Right ventricle myocardium superior (tissue), 1 donor: ENCODE measurements at places on chromosomes 5 and 9.

DNA sequence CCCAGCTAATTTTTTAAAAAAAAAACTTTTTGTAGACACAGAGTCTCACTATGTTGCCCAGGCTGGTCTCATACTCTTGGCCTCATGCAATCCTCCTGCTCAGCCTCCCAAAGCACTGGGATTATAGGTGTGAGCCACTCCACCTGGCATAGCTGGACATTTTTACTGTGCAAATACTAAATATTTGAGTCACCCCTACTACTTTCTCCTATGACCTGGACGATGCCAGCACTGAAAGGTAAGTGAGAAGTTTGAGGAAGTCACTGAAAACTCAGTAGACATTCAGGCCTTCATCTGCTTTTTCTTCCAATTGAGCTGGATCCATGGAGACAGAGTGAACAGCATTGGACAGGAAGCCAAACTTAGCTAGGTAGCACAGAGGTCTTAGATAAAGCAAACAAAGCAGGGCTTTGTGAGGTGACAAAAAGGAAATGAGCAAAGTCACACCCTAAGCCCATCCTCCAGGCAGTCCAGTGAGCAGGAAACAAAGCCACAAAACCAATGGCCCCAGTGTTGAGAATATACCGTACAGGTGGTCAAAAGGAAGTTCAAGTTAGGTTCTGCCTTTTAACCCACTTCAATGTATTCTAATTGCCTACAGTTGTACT lies 192.6 kb upstream of the RASA1 start:
- DNase-seq: no peak

DNA sequence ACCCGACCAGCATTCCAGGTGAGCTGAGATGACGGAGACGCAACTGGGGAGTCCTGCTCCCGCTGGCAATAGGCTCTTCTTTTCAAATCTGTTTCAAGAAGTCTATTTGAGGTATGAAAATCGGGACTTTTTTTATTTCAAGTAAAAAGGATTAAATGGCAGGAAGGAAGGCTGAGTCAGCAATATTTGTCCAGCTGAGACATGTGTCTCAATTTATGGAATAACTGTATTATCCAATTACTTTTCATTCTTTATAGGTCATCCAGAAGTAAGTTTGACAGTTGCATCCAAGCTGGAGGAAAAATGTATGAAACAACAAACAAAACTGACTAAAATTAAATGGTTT lies 221.1 kb downstream of the NR2F1-AS1 start:
- no peak for DNase-seq

GRCh38 chr5:125928663-125929062 lies 494.5 kb upstream of the GRAMD2B start:
- no peak for DNase-seq

DNA sequence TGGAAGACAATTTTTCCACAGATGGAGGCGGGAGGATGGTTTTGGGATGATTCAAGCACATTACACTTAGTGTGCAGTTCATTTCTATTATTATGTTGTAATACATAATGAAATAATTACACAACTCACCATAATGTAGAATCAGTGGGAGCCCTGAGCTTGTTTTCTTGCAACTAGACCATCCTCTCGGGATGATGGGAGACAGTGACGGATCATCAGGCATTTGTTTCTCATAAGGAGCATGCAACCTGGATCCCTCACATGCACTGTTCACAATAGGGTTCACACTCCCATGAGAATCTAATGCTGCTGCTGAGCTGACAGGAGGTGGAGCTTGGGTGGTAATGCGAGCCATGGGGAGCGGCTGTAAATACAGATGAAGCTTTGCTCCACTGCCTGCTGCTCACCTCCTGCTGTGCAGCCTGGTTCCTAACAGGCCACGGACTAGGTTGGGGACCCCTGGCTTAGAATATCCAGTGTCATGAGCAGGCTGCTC lies 1.6 kb downstream of the STKLD1 start:
- DNase-seq: no peak

- DNase-seq: no peak
These were observed 160.0 kb upstream of the GNA14 start for GRCh38 chr9:77807846-77808750.

- DNase-seq: peak; percentile 57
These were observed 19.2 kb upstream of the NANS start for GRCh38 chr9:98037357-98037756.

DNA sequence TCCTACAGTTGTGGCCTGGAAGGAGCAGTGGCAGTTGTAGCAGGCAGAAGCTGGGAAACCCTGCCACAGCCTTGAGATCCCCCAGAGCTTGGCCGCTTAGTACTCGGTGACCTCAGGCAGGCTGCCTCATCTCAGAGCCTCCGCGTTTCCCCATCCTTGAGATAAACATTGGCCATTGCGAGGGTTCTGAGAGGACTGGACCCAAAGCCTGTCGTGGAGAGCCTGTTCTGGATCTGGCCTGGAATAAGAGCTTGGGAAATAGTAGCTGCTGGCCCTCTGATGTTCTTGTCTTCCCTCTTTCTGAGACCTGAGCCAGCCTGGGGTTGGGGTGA lies 1.3 kb downstream of the MIGA2 start:
- DNase-seq: peak; percentile 63

GRCh38 chr5:142748568-142749249 lies 21.5 kb upstream of the ARHGAP26 start:
- DNase-seq: peak; percentile 52

DNA sequence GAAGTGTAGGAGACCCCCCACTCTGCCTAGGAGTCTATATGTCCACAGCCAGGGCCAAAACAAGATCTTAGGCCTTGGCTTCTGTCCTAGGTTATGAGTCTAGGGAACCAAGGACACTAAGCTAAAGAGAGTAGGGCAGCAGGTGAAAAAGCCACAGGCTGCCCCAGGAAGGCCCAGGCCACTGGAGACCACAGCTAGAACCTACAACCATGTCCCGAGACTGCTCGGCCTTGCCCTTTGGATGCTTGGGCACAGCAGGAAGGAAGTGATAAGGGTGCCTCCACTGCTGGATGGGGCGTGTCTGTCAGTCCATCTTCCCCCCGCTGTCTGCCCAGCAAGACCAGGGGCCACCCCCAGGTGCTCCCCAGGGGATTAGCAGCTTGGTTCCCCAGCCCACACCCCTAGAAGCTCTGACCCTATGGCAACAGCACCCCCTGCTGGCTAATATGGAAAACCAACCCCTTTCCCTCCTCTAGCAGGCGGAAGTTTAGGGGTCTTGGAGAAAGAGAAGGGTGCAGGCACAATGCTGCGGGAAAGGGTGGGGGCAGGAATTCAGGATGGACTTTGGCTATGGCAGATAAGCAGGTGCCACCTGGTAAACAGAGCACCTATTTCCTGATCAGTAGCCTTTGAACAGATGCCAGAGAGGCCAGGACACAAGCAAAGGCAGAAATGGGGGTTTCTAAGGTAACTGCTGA lies 10.5 kb upstream of the IRF1 start:
- peak; percentile 64 for DNase-seq

DNA sequence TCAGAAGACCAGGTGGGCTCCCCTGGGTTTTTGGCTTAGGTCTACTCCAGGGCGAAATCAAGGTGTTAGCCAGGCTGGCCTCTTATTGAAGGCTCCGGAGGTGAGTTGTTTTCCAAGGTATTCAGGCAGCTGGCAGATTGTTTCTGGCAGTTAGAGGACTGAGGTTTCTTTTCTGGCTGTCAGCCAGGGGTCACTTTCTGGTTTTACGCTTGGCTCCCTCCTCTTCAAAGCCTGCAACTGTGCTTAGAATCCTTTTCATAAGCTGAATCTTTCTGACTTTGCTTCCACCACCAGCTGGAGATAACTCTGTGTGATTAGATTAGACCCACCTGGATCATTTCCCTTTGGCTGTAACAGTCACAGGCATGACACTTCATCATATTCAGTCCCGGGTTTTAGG lies 24.6 kb downstream of the RFK start:
- DNase-seq: no peak

- DNase-seq: no peak
These were observed 290.5 kb downstream of the ANXA1 start for GRCh38 chr9:73441890-73442818.

DNA sequence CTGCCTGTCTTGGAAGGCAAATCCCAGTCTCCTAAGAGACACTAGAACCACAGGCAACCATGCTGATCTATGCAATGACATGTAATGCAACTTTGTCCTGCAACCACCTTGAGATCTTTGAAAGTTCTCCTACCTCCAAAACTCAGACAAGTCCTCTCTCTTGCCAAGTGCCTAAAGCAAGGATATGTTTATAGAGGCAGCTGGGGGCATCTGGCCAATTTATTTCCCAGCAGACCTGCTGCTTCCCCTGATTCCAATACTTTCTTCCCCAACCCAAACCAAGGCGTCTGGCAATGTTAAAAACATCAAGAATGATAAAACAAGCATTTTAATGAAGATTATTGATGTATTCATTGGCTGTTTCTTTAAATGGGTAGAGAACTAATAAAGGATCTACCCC lies 138.4 kb downstream of the DOCK8 start:
- no peak for DNase-seq

DNA sequence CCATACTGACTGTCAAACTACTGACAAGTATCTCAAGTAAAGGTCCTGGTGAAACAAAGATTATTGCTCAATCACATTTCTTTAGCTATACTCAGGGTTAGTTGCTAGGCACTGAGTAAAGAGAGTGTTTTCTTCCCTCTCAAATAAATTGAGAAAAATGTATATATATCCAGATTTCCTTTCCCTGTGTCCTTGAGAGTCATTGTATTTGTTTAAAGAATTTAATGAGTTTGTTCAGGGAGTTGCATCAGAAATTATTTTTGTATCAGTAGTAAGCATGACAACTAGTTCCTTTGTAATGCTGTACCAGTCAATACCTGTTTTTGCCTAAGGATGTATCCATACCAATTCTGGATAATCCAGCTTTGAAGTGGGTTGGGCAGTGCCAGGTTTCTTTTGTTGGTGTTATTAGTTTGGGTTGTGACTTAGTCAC lies 3.2 kb upstream of the ANKHD1 start:
- DNase-seq: no peak

DNA sequence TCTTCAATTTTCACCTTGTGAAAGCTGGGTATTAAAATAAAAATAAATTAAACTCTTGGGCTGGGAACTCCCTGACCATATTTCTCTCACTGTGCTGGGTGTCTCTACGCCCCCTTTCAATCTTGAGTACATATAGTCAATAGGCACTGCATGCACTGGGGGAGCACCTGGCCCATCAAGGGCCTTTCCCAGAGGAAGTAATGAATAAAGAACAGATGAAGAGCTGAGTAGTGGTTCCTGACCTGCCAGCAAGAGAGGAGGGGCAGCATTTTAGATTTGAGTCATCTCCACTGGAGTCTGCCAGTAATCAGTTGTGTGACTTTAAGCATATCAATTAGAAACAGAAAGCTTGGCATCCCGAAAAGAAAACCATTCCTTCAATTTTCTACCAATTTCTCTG lies 6.2 kb downstream of the MAPKAP1 start:
- no peak for DNase-seq

DNA sequence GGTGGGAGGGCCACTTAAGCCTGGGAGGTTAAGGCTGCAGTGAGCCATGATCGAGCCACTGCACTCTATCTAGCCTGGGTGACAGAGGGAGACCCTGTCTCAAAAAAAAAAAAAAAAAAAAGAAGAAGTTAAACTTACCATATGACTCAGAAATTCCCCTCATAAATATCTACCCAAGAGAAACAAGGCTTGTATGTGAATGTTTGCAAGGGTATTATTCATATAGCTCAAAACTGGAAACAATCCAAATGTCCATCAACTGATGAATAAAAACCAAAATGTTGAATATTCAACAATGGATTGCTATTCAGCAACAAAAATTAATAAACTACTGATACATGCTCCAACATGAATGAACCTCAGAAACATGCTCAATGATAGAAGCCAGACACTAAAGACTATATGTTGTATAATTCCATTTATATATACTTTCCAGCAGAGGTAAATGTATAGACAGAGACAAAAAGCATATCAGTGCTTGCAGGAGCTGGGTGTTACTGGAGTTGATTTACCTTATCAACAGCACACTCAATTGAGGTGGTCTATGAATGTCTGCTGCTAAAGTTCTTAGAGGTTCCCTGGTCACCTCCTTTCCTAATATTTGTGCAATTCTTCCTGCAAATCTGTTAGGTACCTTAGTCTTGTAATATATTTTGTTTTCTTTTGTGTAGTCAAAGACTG lies 5.3 kb upstream of the SREK1 start:
- no peak for DNase-seq

DNA sequence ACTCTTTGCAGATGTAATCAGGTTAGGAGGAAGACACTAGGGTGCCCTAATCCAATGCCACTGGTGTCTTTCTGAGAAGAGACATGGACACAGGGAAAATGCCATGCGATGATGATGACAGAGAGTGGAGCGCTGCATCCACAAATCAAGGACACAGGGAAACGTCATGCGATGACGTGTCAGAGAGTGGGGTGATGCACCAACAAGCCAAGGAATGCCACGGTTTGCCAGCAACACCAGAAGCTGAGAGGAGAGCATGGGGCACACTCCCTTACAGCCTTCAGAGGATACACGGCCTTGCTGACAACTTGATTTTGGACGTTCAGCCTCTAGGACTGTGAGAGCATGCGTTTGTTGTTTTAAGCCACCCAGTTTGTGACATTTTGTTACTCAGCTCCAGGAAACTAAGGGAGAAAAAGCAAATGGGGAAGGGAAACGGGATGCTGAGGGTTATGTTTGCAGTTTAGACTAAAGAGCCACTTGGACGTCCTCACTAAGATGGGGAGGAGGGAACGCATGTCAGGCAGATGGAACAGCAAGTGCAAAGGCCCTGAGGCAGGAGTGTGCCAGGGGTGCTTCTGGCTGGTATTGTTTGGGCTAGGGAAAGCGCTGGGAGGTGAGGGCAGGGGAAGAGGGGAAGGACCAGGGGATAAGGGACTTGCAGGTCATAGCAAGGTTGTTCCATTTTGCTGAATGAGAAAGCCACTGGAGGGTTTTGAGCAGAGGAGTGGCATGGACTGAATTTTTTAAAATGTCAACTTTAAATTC lies 2.5 kb upstream of the TENT4A start:
- DNase-seq: no peak

GRCh38 chr5:130995851-130996250 lies 169.2 kb downstream of the HINT1 start:
- DNase-seq: no peak

DNA sequence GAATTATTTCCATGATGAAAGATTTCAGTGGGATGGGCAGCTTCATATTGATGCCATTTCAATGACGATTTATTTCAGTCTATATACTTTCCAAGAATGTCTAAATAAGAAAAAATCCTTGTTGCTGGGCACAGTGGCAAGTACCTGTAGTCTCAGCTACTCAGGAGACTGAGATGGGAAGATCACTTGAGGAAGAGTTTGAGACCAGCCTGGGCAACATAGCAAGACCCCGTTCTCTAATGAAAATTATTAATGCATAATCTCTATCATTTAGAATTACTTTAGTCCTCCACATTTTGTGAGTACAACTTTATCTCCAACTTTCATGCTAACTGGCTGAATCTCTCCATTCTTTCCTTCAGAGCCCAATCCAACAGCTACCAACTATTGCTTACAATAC lies 52.5 kb downstream of the PTBP3 start:
- no peak for DNase-seq

GRCh38 chr5:33321026-33321425 lies 119.7 kb upstream of the TARS1 start:
- no peak for DNase-seq
